ENCODE measurements at places on chromosomes 5 and 9. TPM values are rescaled to one million over a fixed set of nuclear protein-coding genes. Genes with fewer than 3 reads are reported as not detected.

The FCHO2 gene
- 9.4 TPM for total RNA-seq

The AGXT2 gene
- 50.8 TPM for total RNA-seq

The PCAT7 gene
- total RNA-seq: 2.2 TPM

The SPATA31E1 gene
- not detected for total RNA-seq

The CD72 gene
- 0.93 TPM for total RNA-seq

The PCA3 gene
- 0.60 TPM for total RNA-seq

The LHX6 gene
- total RNA-seq: 0.20 TPM

The TMEM252 gene
- not detected for total RNA-seq

The SV2C gene
- total RNA-seq: not detected

The INSL6 gene
- not detected for total RNA-seq

The RETREG1 gene
- 25.2 TPM for total RNA-seq

The LCN12 gene
- 30.3 TPM for total RNA-seq

The N4BP3 gene
- 0.13 TPM for total RNA-seq

The LOX gene
- 2.1 TPM for total RNA-seq

The EQTN gene
- total RNA-seq: not detected

The CER1 gene
- total RNA-seq: not detected

The ADAMTSL1 gene
- total RNA-seq: 1.9 TPM

The TNC gene
- total RNA-seq: 2.9 TPM

The TARS1 gene
- 51.9 TPM for total RNA-seq

- no peak for DNase-seq
These were observed 23.9 kb upstream of the CLPTM1L start for GRCh38 chr5:1368756-1369155.

GRCh38 chr9:79801459-79801858 lies 229.7 kb downstream of the TLE4 start:
- DNase-seq: no peak

DNA sequence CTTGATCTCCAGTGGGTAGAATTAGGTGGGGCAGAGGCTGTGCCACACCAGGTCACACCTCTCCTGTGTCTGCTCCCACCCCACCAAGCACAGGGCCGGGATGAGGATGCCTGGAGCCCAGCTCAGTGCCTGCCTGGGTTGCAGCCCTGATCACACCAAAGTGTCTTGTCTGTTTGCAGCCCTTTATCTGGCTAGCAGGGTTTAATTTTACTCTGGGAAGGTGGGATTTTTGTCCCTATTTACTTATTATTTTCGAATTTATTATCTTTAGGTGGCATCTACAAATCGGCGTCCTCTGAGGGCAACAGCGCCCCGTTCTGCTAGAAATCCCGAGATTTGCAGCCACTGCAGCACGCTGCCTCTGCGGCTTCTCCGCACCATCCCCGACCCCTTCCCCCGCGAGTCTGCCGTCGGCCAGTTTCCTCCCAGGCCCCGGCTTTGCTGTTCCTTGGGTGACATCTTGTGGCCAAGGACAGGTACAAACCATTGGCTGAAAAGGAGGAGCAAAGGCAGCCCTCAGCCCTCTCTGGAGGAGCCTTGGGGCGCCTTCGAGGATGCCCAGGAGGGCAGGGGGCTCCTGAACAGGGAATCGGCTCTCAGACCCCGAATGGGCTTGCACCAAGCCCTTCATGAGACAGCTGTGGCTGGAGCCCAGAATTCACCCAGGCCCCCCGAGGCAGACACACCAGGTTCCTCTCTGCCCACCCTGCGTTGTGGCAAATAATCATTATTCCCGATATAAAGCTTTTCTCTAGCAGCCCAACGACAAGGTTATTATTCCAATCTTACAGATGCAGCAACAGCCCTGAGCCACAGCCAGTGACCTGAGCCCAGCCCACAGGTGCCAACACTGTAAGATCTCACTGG lies 113.0 kb downstream of the GAPVD1 start:
- peak; percentile 55 for DNase-seq

- DNase-seq: no peak
These were observed 60.5 kb upstream of the RAPGEF1 start for GRCh38 chr9:131800366-131800765.

- DNase-seq: no peak
These were observed 115.6 kb upstream of the CPEB4 start for GRCh38 chr5:173772384-173773059.

GRCh38 chr5:137627293-137627692 lies 108.6 kb downstream of the KLHL3 start:
- DNase-seq: no peak

GRCh38 chr5:115626445-115626823 lies 598 bp upstream of the TMED7 start:
- no peak for DNase-seq

DNA sequence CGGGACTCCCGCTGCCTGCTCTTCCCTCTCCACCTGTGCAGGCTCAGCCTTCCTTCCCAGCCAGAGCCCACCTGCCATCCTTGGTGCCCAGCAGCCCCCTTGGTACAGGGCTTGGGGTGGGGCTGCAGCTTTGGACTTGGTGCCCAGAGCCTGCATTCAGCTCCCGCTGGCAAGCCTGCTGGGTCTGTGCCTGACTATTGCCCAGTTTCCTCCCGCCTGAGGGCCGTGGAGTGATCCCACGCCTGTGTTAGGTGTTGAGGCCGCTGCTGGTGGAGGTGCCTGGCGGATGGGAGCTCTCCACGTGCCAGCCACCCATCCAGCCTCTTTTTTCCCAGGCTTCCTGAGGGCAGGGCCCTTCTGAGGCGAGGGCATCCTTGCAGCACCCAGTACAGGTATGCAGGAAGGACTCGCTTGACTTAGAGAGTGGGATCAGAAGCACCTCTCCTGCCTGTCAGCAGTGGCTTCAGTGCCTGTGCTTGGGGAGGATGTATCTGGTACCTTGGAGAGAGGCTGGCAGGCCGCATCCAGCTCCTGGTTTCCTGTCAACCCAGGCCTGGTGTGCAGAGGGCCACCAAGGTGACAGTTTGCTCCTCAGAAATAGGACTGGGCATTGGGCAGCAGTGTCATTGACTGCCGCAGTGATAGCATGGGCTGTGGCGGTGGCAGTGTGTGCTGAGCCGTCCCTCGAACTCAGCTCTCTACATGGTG lies 7.8 kb downstream of the RXRA start:
- no peak for DNase-seq

- DNase-seq: no peak
These were observed 384 bp upstream of the DMXL1 start for GRCh38 chr5:119070578-119070827.

- DNase-seq: no peak
These were observed 465.9 kb downstream of the TUSC1 start for GRCh38 chr9:25212361-25212760.

DNA sequence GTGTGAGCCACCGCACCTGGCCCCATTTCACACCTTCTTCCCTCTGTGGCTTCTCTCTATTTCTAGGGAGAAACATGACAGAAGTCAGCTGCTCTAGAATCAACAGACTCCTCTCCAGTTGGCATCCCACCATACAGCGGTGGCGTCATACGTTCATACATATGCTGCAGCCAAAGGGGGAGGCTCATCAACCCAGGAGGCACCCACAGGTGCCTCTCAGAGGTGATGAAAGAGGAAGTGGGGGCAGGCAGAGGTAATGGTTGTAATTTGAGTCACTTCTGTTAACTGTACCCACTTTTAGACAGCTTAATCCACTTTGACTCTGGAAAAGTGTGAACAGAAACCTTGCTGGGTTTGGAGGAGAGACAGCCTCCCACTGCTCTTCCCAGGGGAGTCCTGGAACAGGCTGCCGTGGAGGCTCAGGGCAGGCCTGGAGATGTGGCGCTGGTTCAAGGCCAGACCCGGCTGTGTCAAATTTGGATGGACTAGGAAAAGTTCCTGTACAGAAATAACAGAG lies 47.3 kb upstream of the SUB1 start:
- no peak for DNase-seq

- no peak for DNase-seq
These were observed 542.4 kb upstream of the RGMB start for GRCh38 chr5:98231089-98231488.

GRCh38 chr5:3694819-3695218 lies 99.2 kb downstream of the IRX1 start:
- DNase-seq: no peak

- DNase-seq: peak; percentile 91
These were observed 1.3 kb downstream of the SEMA5A start for GRCh38 chr5:9544502-9545135.

DNA sequence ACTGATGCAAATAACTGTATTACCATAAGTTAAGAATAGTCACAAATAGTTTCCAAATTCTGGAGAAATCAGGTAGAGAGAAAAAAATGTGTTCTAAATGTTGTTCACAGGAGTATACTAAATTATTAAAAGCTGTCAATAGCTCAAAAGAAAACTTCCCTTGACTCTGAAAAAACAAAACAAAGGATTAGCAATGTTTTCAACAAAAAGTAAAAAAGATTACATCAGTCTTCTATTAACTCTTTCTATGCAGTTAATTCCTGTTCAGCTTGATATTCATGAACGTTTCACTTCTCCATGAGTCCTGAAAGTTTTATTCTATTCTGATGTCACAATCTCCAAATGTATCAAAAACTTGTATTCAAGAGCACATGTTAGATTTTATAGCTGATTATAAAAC lies 9.5 kb upstream of the CLTB start:
- no peak for DNase-seq

DNA sequence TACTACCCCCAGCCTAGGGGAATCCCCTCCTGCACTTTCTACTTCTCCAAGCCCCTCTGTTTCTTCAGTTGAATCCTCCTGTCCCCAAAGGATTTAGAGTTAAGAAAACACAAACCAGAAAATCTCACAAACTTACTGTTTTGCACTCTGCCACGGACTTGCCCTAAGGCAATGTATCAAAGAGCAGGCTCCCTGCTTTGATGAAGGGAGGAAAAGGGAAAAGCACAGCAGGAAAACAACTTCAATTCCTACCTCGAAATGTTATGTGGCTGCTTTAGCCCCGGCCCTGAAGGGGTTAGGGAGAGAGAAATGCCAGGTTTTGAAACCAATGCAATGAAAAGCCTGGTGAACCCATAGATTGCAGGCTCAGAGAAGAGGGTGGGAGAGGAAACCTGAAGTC lies 254.7 kb downstream of the MAN2A1 start:
- no peak for DNase-seq

- DNase-seq: no peak
These were observed 178.2 kb upstream of the GDNF start for GRCh38 chr5:38018016-38018415.

GRCh38 chr9:86575825-86576525 lies 221.8 kb upstream of the TUT7 start:
- no peak for DNase-seq

- DNase-seq: peak; percentile 77
These were observed 39.7 kb downstream of the FABP6 start for GRCh38 chr5:160269017-160269416.

GRCh38 chr5:137453483-137454080 lies 45.5 kb downstream of the SPOCK1 start:
- DNase-seq: no peak

DNA sequence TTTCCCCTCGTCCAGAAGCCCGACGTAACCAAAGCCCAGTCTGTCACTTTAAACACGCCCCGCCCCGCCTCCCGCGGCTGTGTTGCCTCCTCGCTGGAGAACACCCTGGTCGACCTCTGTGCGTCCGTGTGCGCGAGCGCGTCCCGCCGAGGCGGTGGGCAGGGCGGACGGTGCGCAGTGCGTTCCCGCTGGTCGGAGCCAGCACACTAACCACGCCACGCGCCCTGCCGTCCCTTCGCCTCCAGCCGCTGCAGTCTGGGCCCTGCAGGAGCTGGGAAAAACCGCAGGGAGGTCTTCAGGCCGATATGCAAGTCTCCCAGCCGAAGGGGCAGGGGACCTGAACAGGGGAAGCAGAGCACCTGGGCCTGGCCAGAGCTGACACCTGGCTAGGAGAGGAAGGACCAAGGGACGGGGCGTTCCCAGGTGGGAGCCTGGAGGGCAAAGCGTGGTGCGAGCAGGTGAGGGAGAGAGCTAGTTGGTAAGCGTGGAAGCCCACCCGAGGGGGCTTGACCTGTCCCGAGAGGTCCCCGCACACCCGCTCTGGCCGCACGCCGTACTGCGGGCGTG lies 1.3 kb upstream of the PHPT1 start:
- peak; percentile 91 for DNase-seq

- no peak for DNase-seq
These were observed 48.2 kb downstream of the CDK5RAP2 start for GRCh38 chr9:120531683-120532300.

- DNase-seq: no peak
These were observed 22.1 kb downstream of the SARDH start for GRCh38 chr9:133715866-133716563.

- DNase-seq: no peak
These were observed 125.6 kb upstream of the DMRT1 start for GRCh38 chr9:715743-716400.

DNA sequence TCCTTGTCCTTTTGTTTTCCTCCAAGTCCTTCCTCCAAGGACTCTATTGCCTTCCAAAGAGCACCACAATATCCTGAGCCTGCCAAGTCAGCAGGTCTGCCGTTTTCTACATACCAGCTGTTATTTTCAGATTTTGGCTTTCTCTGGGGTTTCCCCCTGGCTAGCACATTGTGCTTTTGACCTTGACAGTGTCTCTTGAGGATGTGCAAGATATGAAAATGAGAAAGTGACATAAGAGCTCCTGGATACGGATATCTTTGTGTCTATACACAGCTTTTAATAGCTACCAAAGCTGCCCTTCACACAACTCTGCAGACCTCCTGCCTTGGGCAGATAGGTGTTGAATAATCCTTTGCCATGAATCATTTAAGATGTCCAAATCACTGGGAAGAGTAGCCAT lies 67.0 kb downstream of the HAPLN1 start:
- DNase-seq: no peak

- no peak for DNase-seq
These were observed 80.1 kb downstream of the FBXW11 start for GRCh38 chr5:171926311-171926710.

All from left lobe of liver (tissue), 2 donors.